ENCODE measurements at places on chromosomes 2 and 18.

- peak; percentile 48 for DNase-seq
Measured at GRCh38 chr2:70964596-70965386, 13.6 kb upstream of the ANKRD53 start.

- no peak for DNase-seq
Measured at GRCh38 chr2:58870704-58871103, 629.6 kb upstream of the FANCL start.

GRCh38 chr18:75023473-75023872, 185.5 kb downstream of the PTGR3 start:
- no peak for DNase-seq

GRCh38 chr2:40173276-40173675, 278.6 kb downstream of the SLC8A1 start:
- DNase-seq, result no peak

- no peak for DNase-seq
Measured at GRCh38 chr2:239905306-239905705, 119.8 kb downstream of the NDUFA10 start.

- DNase-seq, result no peak
Measured at GRCh38 chr18:22422909-22423548, 5.3 kb upstream of the CTAGE1 start.

DNA sequence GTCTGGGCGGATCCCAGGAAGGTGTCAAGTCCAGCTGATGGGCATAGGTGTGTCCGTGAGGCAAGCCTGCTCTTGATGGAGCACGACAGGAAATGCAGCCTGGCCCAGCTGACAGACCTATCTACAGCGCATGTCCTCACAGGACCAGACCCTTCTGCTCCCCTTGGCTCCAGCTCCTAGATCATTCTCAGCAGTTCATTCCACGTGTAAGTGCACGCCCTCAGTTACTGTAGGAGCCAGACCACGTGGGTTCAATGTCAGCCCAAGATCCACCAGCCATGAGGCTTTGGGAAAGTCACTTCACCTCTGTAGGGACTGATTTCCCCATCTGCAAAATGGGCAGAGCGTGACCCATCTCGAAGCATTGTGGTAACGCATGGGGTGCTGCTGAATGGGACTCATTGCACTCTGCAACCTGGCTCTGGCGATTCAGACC, 47.8 kb downstream of the TMEM17 start:
- no peak for DNase-seq

GRCh38 chr2:128685841-128686496, 367.3 kb upstream of the HS6ST1 start:
- DNase-seq, result no peak

- DNase-seq, result no peak
Measured at GRCh38 chr2:96969321-96969720, 17.1 kb downstream of the FAM178B start.

GRCh38 chr18:41949206-41949920, 5.7 kb upstream of the PIK3C3 start:
- no peak for DNase-seq

GRCh38 chr2:45649858-45650811, 1.3 kb upstream of the PRKCE start:
- no peak for DNase-seq

GRCh38 chr2:216215658-216216390, 106.7 kb downstream of the XRCC5 start:
- DNase-seq, result no peak

GRCh38 chr18:25817546-25818237, 272.7 kb downstream of the SS18 start:
- DNase-seq, result no peak

- DNase-seq, result no peak
Measured at GRCh38 chr2:241359481-241360045, 3.5 kb downstream of the FARP2 start.

DNA sequence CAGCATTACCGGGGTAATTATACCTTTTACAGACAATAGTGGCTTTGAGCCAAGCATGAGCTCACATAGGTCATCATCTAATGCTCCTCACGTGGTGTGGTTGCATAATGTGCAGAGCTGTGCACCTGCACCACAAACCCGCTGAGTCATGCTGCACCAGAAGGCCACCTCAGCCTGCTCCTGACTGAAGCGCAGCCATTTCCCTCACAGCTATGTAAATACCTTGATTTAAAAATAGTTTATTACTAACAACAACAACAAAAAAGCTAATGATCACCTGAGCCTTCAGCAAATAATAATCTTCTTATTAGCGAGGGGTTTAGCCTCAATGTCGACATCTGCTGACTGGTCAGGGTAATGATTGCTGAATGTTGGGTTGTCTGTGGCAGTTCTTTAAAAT, 238.8 kb downstream of the MBD5 start:
- DNase-seq, result no peak

DNA sequence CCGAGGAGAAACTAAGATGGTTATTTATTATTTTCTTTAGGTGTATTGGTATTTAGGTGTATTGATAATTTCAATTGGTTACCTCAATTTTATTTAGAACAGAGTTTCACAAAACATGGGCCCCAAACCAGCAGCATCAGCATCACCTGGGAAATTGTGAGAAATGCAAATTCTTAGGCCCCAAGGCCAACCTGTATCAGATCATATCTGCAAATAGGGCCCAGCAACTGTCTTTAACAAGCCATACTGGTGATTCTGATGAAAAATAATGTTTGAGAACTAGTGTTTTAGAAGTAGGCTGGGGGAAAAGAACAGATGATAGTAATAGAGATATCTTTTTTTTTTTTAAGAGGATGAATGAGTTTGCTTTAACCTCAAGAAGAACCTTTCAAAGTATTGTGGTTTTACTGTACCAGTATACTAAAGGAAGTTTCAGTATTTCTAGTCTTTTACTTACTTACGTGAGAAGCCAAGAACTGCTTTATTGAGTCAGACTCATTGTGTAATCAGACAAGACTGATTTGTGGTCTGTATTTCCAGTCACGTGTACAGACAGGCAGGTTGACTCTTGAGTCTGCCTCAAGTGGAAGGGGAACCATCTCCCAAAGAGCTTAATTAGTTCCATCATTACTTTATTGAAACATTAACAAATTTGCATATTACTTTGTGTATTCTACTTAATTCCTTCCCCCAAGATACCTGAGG, 60.4 kb upstream of the GAREM1 start:
- DNase-seq, result no peak

DNA sequence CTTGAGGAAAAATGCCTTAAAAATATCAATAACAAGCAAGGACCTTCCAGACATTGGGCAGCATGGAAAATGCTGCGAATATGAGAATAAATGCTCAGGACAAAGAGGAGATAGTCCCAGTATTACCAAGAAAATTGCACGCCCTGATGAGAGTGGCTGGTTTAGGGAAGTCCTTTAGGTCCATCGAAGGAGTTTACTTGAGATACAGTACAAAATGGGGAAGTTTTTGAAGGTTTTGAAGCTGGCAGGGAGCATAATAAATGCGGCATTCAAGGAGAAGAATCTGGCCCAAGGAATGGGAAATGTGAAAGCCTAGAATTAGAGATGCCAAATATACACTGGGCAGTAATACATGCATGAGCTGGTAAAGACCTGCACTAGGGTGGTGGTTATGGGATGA, 90.2 kb upstream of the SPATS2L start:
- DNase-seq, result no peak

Measured in activated CD4-positive, CD25-positive, alpha-beta regulatory T cell treated with anti-CD3 and anti-CD28 coated beads, Interleukin-2, amount 50 U/mL, for 16 hours (primary cell).